GM04504 (cell line): ENCODE measurements at places on chromosomes 6 and 20.

DNA sequence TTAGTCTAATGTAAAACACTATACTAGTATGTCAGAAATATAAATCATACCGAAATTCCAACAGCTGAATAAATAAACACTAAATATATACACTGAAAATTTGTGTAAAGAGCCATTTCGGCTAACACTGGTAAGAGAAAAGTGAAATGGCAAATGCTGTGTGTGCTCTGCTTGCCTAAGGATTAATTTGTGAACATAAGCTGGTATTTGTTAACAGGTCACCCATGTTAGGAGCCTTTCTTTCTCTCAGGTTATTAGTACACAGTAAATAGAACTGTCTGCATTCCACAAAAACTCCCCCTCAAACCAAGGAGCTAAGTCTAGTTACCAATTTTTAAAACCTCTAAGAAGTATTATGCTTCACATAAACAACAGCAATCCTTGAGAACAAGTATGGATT, 27.0 kb downstream of the ELOVL5 start:
- DNase-seq: no peak

DNA sequence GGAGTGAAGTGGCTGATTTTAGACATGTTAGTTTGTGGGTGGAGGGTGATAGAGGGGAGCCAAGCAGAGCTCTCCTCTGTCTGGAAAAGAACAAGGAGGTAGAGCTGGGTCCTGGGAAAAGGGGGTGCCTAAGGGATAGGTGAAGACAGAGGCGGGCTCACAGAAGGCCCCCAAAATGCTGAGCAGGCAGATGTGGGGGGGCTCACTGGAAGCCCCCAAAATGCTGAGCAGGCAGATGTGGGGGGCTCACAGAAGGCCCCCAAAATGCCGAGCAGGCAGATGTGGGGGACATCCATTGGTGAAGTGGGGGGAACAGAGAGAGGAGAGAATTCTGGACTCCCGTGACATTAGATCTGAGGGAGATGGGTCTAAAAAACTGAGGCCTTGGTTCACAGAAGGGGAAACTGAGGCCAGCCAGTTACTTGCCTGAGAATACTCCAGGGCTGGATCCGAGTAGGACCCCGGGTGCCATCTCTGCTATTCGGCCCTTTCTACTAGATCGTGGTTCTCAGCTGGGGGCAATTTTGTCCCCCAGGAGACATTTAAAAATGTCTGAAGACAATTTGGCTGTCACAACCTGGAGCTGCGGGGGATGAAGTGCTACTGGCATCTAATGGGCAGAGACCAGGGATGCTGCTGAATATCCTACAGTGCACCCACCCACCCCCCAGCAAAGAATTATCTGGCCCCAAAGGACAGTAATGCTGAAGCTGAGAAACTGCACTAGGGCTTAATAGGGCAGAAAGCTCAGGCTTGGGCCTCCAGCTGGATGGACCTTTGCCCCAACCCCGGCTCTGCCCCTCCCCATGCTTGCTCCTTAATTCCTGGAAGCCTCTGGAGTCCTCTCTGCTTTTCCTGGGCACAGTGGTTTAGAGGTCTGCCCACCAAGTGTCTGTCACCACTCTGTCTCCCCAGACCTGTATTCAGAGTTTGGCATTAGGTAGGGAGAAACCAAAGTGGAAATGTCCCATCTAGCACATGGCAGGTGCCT, 2.1 kb downstream of the LPIN3 start:
- no peak for DNase-seq

DNA sequence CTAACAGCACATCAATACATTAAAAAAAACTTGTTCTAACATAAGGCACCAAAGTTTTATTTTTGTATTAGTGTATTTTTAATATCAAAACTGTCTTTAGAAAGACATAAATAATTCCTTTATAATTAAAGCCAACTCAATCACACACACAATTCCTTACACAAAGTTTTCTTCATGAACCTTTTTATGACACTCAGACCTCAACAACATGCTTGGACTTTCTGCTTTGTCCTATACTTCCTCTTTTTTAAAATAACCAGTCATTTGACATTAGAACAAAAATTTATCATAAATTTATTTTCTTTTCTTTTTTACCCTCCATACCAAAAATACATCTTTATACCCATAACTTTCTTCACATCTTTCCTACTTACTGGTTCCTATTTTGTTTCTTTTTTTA, 292.0 kb upstream of the ARID1B start:
- no peak for DNase-seq

- no peak for DNase-seq
Observed at GRCh38 chr6:139490482-139490881, 116.0 kb upstream of the CITED2 start.

- DNase-seq: no peak
Observed at GRCh38 chr6:97032955-97033354, 108.4 kb downstream of the KLHL32 start.

- DNase-seq: no peak
Observed at GRCh38 chr6:70415660-70416059, 2.4 kb downstream of the FAM135A start.

GRCh38 chr6:75202676-75203131, 3.1 kb downstream of the COL12A1 start:
- no peak for DNase-seq

DNA sequence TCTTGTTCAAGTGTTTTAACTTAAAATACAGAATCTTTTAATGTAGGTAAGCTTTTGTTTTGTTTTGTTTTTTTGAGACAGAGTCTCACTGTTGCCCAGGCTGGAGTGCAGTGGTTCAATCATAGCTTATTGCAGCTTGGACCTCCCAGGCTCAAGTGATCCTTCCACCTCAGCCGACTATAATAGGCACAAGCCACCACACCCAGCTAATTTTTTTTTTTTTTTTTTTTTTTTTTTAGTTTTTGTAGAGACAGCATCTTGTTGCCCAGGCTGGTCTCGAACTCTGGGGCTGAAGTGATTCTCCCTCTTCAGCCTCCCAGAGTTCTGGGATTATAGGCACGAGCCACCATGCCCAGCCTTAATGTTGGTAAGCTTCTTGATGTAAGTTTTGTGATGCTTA, 3.3 kb downstream of the EFHC1 start:
- no peak for DNase-seq

GRCh38 chr6:33467091-33467490, 12.7 kb downstream of the ZBTB9 start:
- no peak for DNase-seq

GRCh38 chr6:22921828-22922227, 352.5 kb downstream of the HDGFL1 start:
- no peak for DNase-seq

- no peak for DNase-seq
Observed at GRCh38 chr6:109922851-109923250, 55.3 kb upstream of the GPR6 start.

DNA sequence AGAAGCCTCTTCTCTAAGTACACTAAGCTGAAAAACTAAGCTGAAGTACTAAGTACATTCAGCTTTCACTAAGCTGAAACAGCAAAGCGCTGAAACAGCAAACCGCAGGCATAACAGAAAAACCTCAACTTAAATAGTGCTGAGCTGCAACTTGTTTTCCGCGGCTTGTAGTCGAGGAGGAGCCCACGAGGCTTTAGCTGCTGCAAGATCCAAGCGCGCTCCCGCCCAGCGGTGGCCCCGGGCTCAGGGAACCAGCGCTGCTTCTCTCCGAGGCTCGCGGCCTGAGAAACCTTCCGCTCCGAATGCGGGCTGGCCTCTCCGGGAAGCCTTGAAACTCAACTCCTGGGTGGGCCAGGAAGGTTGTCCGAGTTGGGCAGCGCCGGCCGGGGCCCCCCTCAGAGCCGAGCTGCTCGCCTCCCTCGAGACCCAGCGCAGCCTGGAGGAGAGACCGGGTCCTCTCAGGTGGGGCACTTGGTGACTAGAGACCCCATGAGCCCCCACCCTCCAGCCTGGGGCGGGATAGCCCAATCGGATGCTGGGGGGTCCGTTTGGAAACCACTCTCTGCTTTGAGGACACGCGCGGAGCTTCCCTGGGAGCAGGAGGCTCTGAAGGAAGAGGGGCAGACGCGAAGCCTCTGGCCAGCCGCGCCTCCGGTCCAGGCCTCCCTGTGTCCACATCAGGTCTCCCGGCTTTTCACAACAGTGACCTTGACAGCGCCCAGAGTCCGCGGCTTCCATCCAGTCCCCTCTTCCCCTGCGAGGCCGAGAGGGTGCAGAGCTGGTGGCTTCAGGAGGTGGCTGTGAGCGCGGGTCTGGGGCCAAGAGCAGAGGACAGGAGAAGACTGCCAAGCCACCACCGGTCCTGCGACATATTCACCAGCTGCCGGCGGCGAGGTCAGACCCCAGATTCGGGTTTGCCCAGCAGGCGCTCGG, 38.1 kb upstream of the HLA-E start:
- no peak for DNase-seq

GRCh38 chr20:1302685-1303541, 26.0 kb downstream of the SDCBP2 start:
- DNase-seq: no peak

- DNase-seq: peak; percentile 1
Observed at GRCh38 chr6:137571854-137572253, 77.7 kb upstream of the OLIG3 start.

DNA sequence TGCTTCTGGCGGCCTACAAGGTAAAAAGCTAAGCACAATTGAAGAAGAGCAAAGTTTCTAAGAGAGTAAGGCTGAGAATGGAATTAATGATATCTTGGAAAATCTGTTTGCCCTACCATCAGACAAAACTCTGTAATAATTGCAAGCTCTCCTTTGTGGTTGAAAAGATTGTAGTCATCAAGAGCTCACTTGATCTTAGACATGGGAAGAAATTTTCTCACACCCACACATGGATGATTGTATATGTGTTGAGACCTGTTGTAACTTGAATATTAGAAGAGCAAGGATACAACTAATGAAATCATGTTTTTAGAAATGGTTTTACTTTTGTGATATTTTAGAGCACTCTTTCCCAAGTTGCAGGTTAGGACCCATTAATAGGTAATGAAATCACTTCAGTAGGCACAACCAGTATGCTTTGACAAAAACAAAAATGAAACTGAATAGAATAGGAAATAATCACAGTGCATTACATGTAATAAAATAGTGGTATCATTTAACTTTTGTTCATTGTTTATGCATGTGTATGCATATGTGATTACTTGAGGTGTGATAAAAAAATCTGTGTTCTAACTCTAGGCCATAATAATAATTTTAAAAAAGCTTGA, 14.0 kb downstream of the DCBLD1 start:
- no peak for DNase-seq

- no peak for DNase-seq
Observed at GRCh38 chr6:159445351-159445750, 247.7 kb downstream of the SOD2 start.

GRCh38 chr6:146598772-146599405, at the start of gene ADGB:
Gene ADGB, plus strand, starts transcription at chr6:146598972. Its CDS starts 69 bp downstream, at chr6:146599041.
- DNase-seq: peak; percentile 15

- no peak for DNase-seq
Observed at GRCh38 chr6:170345662-170346061, 39.1 kb downstream of the FAM120B start.

- peak; percentile 52 for DNase-seq
Observed at GRCh38 chr6:137218473-137218916, 690 bp downstream of the IFNGR1 start.

GRCh38 chr6:75077701-75078100, 128.2 kb downstream of the COL12A1 start:
- DNase-seq: no peak

DNA sequence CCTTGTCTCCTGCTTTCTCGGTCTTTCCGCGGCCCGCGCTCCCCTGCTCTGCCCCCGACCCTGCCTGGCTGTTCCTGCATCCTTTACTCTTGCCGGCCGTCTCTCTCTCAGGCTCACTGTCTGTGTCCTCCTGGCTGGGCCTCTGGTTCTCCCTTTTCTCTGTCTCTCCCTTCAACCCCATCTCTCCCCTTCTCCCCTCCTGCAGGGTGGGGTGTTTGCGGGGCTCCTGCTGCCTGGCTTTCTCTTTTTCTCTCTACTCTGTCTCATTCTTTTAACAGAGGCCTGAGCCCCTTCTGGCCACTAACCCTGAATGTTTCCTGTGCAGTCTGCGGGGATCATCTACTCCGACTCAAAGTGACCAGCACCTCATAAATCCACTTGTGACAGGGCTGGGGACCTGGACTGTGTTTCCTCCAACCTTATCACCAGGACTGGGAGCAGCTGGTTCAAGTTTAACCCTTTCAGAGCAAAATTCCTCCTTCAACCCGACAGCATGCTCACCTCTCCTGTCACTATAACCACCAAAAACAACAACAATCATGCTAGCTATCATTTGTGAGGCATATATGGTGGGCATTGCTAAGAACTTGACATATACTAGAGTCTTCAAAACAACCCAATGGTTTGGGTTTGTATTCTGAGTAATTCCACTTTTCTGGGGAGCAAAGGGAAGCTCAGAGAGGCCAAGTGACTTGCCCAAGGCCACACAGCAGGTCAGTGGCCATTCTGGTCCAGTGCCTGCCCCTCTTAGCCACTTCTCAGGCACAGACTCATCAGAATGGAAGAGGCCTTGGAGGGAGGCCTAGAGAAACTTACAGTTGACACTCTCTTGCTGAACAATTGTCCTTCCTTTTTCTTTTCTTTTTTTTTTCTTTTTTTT, 811 bp upstream of the RSPO4 start:
- DNase-seq: no peak

DNA sequence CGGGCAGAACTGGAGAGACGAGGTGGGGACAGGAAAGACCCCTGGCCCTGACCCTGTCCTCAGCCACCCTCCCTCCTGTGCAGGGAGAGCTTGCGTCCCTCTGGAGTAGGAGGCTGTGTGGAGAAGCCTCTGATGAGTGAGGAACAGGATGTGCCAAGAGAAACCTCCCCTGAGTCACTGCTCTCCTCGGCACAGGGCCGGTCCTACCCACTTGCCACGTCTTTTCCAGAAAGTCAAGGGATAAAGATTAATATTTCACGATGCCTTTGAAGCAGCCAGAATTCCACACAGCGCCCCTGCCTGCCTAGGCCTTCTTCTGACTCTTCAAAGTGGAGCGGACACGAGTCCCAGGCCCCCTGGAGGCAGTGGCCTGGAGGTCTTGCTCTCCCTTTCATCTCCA, 34.9 kb upstream of the THBS2 start:
- DNase-seq: peak; percentile 43

DNA sequence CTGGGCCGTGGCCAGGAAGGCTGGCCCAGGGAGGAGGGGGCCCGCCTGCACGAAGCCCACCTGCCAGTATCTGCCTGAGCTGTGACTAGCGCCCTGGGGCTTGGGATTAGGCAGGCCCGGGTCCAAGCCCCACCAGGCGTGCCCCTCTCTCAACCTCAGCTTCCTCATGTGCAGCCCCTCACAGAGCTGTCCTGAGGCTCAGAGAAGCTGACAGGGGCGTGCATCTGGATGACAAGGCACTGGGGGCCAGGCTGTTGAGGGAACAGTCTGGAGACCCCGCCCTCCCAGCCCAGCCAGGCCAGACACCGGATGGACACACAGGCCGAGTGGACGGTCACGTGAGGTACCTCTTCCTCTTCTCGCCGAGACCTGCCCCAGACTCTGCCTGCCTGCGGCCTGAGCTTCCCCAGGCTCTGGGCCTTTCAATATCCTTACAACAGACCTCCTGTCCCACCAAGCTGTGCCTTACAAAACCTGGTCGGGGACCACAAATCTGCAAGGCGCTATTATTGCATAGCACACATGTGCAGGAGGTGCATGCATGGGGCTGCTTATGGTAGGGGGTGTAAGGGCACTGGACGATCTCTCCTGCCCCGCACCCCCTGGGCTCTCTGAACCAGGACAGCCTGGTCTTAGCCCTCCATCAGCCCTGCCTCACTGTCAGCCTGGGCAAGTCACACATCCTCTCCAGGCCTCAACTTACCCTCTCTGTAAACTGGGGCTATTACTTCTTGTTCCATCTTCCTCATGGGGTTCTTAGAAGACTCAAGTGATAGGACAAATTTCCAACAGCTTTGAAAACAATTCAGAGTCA, 20.0 kb downstream of the NOL4L start:
- DNase-seq: no peak

- DNase-seq: no peak
Observed at GRCh38 chr6:112169541-112169940, 82.2 kb downstream of the FAM229B start.
